ENCODE measurements at places on chromosomes 2 and 18.

GRCh38 chr2:202133200-202133908 lies 60.3 kb downstream of the KIAA2012 start:
- DNase-seq, result peak; percentile 84

GRCh38 chr2:174836377-174836994 lies 72.2 kb upstream of the CHRNA1 start:
- peak; percentile 98 for DNase-seq

DNA sequence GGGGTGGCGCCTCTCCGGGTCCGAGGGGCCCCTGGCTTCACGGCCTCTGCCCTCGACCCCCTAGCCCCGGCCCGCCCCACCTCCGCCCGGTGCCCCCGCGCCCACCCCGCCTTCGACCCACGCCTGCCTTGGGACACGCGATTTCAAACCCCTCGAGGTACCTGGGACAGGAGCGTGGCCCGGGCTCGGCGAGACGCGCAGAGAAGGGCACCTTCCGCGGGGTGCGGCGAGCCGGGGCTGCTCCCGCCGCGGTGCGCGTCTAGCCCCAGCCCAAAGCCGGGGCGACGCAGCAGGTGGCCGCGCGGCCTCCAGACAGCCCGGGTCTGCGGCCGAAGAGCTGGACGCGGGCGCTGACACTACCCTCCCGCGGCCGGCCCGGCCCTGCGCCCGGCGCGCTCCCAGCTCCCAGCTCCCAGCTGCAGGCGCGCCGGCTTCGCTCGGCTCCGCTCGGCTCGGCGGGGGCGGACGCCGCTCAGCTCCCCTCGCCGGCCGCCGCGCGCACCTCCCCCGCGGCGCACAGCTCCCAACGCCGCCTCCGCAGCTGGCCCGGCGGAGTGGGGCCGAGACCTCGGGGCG lies at the start of gene CRACDL:
Gene CRACDL, minus strand, starts transcription at position 449 of the 576 bp plus-strand sequence. CDS start 89,425 bp downstream, outside the sequence.
- DNase-seq, result no peak

DNA sequence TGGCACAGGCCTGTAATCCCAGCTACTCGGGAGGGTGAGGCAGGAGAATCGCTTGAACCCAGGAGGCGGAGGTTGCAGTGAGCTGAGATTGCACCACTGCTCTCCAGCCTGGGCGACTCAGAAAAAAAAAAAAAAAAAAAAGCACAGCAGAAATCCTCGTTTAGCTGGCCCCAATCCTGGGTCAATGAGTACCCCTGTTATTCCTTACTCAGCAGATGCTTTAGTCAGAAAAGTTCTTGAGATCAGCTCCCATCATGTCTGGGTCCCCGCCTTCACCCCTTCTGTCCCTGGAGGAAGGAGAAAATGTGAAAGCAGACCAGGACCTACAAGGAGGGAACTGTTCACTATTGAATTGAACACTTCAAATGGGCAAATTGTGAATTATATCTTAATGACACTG lies 16.4 kb upstream of the KCNG3 start:
- no peak for DNase-seq

- no peak for DNase-seq
These were observed 824.2 kb upstream of the FAM98A start for GRCh38 chr2:34423301-34423700.

DNA sequence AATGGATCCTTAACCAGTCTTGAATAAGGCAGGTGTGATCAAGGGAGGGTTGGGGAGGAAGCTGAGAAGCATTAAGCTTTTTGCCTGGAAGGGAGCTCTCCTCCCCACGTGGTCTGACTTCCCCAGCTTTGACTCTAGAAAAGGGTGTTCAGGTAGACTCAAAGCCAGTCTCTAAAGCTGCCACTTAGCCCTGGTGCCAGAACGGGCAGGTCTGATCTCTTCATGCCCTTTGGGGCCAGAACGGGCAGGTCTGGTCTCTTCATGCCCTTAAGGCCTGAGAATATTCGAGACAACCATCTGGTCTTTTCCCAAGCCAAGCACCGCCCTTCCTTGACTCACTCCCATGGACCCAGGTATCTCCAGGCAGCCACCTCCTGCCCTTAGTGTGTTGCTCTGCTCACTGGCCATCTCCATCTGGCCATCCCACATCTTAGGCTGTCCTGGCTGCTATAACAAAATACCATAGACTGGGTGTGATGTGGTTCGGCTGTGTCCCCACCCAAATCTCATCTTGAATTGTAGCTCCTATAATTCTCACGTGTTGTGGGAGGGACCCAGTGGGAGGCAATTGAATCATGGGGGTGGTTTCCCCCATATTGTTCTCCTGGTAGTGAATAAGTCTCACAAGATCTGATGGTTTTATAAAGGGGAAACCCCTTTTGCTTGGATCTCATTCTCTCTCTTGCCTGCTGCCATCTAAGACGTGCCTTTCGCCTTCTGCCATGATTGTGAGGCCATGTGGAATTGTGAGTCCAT lies 59.4 kb downstream of the SNORC start:
- no peak for DNase-seq

- no peak for DNase-seq
These were observed 20.5 kb downstream of the FHL2 start for GRCh38 chr2:105378276-105378840.

DNA sequence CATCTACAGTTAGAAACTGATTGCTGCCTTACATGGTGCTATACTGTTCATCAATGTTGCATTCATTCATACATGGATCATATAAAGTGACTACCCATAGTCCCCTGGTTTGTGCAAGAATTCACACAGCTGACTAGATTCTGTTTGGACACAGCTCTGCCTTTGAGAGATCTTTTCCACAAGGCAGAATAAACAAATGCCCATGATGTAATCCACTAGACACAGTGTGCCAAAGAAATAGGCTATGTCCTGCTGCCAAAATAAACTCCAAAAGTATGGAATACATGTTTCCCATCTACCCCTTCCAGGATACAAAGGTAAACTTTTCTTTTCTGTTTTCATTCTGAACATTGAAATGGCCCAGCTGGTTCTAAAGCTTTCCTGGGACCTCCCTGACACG lies 269.4 kb upstream of the CHAC2 start:
- DNase-seq, result peak; percentile 27

DNA sequence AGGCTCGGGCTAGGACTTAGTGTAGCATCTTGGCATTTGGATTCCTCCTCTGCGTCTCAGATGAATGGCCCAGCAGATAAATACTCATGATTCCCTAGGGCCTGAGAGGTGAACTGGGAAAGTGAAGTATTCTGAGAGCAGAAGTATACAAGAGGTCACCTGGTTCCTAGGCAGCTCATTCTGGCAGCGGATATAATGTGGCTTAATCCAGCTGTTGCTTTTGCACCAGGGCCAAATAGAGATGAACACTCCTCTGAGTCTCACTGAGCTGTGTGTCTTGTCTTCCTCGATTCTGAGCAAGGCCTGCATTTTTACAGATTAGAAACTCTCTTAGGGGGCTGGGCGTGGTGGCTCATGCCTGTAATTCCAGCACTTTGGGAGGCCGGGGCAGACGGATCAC lies 196.1 kb downstream of the SLC4A3 start:
- no peak for DNase-seq

GRCh38 chr2:211724933-211725332 lies 813.7 kb downstream of the ERBB4 start:
- no peak for DNase-seq

GRCh38 chr2:96931466-96931865 lies 54.9 kb downstream of the FAM178B start:
- DNase-seq, result no peak

- DNase-seq, result peak; percentile 66
These were observed 161.6 kb upstream of the TRIB2 start for GRCh38 chr2:12555012-12555645.

- no peak for DNase-seq
These were observed 69.9 kb downstream of the KCNH7 start for GRCh38 chr2:162768656-162769055.

DNA sequence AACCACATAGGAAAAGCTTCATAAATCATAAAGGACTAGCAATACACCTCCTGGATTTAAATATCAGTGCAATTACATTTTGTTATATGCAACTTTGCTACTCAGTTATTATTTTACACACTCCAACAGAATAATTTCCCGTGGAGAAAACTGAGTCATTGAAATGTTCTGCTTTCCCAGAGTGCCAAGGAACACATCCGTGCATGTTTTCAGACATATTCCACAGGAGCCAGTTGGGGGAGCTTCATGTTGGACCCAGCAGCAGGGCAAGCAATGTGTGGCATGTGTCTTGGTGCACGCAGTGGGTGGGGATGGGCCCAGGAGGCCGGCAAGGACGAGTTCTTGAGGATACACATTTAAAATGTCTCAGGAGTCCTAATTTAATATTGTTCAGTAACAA lies 14.4 kb upstream of the SMIM21 start:
- DNase-seq, result no peak

- no peak for DNase-seq
These were observed 601.2 kb downstream of the LRP1B start for GRCh38 chr2:141529659-141530058.

DNA sequence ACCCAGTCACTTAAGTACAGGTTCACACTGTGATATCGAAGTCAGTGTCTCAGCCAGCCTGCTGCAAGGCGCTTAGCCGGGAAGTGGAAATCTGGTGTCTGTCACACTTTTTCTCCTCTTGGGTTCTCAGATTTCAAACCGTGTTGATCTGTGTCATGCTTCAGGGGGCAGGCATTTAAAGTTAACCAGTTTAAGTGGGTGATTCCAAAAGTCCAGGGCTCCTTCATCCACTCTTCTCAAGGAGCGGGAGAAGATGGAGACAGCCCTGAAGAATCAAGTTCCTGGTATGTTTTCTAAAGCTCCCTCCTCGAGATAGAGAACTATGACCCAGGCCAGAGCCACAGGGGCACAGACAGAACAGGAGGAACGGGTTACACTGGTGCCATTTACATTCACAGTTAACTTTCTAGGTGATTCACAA lies 331.7 kb downstream of the GBX2 start:
- DNase-seq, result no peak

DNA sequence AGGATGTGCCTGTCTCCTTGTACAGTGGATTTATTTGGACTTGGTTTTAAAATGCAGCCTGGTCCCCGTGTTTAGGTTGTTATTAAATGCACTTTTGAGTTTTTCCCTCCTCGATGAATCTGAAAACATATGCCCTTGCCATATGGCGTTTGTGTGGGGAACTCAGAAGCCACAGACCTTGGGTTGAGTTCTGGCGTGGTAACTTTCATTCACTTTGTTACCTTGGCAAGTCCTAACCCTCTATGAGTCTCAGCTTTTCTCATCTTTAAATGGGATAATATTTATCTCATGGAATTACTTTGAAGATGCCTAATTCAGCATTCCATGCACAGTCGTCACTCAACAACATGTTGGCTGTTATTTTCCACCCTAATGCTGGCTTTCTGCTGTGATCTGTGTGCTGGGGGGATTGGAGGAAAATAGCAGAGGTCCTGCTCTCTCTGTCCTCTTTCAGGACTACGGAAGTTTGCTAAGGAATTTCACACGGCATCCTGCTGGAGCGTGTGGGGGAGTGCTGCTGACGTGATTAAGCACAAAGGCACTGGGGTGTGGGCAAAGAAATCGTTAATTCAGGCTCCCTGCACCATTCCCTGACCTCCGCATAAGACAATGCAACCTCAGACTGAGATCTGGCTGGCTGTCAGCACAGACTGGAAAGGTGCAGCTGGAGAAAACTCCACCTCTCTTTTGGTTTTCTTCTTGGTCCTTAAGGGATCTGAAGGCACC lies 61.7 kb downstream of the LDLRAD4 start:
- peak; percentile 66 for DNase-seq

- peak; percentile 40 for DNase-seq
These were observed 23.7 kb upstream of the SCYGR1 start for GRCh38 chr2:227411320-227411989.

GRCh38 chr2:124258140-124258880 lies 233.2 kb downstream of the CNTNAP5 start:
- DNase-seq, result peak; percentile 95

GRCh38 chr2:172084645-172085459 lies 455 bp upstream of the DLX1 start:
- peak; percentile 95 for DNase-seq

- no peak for DNase-seq
These were observed 2.0 kb upstream of the MRPL53 start for GRCh38 chr2:74474481-74474880.

DNA sequence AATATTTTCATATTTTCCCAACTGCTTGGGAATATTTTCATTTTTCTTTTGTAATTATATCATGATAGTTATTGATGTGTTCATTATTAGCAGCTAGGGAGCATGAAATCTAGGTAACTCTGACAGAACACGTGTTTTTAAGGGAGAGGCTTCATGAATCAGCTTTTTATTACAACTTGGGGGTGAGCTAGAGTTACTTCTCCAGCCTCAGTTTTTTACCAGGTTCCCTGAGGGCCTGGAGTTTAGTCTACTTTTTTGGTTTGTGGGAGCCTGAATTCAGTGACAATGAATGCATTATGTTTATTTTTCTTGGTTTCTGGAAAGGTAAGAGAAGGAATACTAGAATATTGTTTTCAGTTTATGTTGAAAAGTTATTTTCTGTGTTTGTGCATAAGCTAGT lies 18.0 kb downstream of the NAB1 start:
- no peak for DNase-seq

GRCh38 chr2:188046437-188046836 lies 245.2 kb upstream of the GULP1 start:
- DNase-seq, result peak; percentile 48

DNA sequence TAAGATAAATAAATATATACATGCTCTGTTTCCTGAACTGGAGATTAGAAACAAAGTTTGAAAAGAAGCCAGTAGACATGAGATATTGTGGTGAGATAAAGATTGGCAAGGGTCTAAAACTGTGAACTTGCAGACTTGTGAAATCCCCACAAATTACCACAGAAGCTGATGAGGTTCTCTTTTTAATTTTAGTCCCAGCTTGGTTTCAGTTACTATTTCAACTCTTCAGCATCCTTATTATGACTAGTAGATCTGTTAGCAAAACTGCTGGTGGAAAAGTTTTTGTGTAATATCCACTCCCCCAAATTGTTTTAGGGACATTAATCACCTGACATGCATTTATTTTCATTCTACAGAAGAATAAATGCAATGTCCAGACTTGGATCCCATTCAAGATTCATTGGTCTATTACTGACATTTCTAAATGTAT lies 20.8 kb downstream of the RASGRP3 start:
- peak; percentile 58 for DNase-seq

DNA sequence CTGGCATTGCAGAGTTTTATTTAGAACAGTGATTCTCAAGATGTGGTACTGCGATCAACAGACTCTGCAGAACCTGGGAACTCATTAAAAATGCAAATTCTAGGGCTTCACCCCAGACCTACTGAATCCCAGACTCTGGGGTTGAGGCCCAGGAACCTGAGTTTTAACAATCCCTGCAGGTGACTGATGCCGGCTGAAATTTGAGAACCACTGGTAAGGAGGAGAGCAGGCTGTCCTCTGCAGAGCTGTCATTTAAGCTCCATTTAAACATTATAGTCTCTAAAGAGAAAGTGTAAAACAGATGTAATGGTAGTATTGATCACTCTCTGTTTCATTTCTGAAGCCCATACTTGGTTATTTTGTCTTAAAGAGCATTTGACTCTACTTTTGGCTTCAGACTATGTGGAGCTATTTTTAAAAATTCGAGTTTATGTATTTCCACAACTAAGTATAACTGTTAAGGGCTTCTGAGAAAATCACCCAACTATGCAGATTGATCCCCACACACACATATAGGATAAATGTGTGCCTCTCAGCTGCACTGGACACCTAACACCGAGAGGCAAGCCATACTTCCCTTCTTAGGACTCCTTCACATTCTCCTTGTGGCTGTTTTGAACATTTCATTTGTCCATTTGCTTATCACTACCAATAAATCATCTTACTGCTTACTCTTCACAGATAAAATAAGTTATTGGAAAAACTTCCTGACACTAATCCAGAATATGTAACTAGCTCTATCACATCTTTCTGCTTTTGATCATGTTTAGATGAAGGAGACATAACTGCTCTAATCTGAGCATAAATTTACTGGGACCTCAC lies 487.5 kb downstream of the DLGAP1 start:
- DNase-seq, result no peak

- no peak for DNase-seq
These were observed 20.7 kb downstream of the FOSL2 start for GRCh38 chr2:28413152-28413898.
